ENCODE measurements at places on chromosomes 2 and 18.

DNA sequence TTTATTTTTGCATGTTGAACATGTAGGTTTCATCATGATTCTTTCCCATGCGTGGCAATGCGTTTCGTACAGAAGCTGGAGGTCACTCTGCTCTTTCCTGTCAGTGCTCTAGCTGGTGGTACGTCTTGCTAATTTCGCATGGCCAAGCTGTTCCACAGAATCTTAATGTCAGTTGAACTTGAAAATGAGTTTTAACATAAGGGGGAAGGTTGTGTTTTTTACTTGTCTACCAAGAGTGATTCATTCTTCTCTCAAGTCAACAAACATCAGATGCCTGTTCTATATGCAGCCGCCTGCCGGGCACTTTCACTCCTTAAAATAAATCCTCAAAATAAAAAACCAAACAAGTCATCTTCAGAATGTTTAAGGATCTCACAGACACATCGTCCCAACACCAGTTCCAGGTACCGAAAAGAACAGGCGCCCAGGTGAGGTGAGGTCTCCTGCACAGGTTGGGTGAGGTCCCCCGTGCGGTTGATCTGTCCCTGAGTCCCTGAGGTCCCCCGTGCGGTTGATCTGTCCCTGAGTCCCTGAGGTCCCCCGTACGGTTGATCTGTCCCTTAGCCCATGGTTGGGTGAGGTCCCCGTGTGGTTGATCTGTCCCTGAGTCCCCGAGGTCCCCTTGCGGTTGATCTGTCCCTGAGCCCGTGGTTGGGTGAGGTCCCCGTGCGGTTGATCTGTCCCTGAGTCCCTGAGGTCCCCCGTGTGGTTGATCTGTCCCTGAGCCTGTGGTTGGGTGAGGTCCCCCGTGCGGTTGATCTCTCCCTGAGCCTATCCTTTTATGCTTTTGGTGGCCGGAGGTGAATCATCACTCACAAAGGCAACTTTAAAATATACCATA lies 57.0 kb upstream of the KCNG2 start:
- no peak for DNase-seq

DNA sequence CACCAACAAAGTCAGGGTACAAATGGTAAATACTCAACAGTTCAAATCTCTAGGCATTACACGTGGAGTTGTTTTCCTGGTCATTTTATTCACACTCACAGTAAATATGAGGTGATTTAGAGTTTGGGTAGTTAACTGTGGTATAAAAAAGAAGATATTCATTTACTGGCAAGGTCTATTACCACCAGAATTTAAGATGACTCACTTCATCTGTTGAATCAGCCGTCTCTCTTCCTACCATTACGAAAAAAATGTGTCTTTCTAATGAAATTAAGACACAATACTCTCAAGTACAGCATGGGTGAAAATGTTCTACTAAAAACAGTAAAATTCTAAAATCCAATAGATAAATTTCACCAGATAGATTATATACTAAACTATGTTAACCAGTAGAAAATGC lies 21.0 kb upstream of the GPR75 start:
- no peak for DNase-seq

DNA sequence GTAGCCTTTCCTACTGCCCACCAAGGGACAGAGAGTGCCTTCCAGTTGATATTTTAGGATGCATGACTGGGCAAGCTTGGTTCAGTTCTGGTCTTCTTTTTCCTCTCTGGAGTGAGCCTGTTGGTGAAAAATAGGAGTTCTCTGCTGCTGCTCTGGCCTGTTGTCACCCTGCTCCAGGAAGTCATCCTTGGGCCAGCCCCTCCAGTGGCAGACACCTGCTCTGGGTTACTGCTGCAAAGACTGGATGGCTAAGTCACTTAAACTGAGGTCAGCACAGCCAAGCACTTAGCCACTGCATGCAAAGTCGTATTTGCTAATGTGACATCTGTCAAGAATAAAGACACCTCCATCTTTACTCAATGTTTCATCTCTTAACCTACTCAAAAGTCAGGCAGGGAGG lies 219.6 kb upstream of the ID2 start:
- DNase-seq = no peak

- DNase-seq = no peak
Observed at GRCh38 chr18:61975526-61976326, 82.9 kb upstream of the RNF152 start.

DNA sequence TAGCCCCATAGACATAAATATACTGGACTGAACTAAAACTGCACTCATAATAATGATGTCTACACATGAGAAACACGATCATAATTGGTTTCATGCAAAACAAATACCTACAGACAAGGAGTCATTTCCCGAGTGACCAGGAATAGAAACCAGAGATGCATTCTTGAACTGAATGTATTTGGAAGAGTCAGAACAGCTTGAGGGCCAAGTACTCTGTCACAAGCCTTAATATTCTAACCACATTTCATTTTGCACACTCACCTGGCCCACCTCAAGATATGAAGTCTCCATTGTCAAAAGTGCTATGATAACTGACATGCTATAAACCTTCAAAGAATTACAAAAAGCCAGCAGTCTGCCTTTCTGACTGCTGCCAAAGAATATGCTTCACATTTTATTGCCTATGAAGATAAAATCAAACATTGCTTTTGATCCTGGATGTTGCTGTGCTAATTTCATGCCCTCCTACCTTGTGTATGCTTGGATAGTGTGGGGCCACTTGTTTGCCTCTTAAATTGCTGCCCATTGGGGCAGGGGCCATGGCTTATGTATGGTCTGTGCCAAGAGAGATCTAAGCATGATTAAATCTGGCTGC lies 18.9 kb upstream of the ASAP2 start:
- no peak for DNase-seq

GRCh38 chr2:160210599-160211138 lies 10.6 kb upstream of the ITGB6 start:
- peak; percentile 80 for DNase-seq

DNA sequence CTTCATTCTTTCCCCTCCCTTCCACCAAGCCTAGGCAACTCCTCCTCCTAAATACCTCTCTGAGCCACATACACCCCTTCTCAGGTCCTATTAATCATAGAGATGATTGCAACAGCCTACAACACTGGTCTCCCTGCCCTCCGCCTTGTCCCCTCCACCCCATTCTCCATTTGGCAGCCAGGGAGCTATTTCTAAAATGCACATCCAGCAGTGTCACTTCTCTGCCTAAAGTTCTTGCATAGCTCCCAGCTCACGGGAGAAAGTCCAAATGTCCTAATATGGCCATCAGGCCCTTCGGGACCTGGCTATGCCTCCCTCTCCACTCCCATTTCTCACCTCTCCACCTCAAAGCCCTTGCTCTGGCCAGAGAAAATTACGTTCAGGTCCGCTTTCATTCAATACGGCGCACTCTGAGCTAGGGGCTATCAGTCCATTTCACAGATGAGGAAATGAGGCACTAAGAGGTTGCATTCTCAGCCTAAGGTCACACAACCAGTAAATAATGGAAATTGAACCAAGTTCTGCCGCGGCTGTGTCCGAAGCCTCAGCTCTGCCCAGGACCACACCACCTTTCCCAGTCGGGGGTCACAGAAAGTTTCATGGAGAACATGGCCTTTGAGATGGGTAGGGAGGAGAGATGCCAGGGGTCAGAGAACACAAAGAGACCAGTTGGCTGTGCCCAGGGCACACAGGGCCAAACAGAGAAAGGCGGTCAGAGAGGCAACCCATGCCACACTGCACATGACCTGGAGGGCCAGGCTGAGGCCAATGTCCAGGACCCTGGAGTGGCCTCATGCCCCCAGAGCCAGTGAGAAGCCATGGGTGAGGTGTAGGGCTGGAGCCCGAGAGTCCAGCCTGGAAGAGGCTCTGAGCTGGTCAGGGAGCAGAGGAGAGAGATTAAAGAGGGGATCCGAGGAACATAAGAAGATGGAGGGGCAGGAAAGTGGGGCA lies 72.8 kb downstream of the TNS1 start:
- DNase-seq = no peak

DNA sequence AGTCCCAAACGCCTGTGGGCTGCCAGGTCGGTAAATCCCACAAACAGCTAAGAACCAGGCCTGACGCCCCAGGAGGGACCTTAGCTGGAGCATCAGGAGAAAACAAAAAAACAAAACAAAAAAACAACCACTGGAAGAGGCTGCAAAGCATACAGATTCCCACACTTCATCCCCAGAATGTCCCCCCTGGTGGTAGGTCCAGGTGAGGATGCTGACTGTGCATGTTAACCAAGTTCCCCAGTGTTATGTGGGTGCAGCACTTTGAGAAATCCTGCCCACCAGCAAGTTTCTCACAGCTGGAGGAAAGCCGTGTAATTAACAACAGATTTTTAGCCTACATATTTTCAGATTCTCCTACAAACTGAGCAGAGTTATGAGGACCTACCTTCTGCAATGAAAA lies 15.1 kb downstream of the ST3GAL5 start:
- DNase-seq = no peak

GRCh38 chr2:226797289-226797988 lies 2.2 kb downstream of the IRS1 start:
- DNase-seq = no peak

DNA sequence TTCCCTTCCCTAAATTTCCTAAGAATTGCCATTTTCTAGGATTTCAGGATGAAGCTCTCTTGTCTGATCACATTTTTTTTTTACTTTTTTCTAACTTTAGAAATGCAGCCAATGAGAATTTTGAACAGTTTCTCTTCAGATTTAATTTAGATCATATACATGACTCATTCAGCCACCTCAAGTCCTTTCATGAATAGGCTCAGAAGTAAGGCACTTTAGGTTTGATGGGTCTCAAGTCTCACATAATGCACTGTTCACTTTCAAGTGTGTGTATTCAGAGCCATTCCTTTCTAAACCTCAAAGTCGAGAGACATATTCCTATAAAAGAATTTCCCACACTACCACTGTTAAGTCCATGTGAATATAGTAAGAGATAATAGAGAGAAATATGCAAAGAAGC lies 614.1 kb upstream of the VRK2 start:
- no peak for DNase-seq

DNA sequence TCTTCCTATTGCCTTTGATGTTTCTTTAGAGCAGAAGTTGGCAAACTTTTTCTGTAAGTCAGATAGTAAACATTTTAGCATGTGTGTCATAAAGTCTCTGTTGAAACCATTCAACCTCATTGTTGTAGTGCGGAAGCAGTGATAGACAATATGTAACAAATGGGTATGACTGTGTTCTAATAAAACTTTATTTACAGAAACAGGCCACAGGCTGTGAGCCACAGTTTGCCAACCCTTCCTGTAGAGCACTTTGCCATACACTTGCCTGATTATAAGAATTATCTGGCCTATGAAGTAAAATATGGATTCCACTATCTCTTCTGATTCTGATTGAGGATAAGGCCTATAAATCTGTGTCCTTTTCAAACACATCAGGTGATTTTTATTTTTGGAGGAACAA lies 237.4 kb downstream of the DOK6 start:
- no peak for DNase-seq

Measured in testis (tissue), 5 donors.